Right forelimb (tissue), 1 donor: ENCODE measurements at places on chromosomes 12 and 14.
A peak's percentile ranks its signal among the peaks of the same experiment; 100 is the strongest.

- no peak for DNase-seq
Observed at GRCh38 chr14:94081386-94081820, 293 bp downstream of the IFI27L1 start.

GRCh38 chr12:110798461-110798860 is 48.3 kb upstream of the CCDC63 start:
- DNase-seq = no peak

DNA sequence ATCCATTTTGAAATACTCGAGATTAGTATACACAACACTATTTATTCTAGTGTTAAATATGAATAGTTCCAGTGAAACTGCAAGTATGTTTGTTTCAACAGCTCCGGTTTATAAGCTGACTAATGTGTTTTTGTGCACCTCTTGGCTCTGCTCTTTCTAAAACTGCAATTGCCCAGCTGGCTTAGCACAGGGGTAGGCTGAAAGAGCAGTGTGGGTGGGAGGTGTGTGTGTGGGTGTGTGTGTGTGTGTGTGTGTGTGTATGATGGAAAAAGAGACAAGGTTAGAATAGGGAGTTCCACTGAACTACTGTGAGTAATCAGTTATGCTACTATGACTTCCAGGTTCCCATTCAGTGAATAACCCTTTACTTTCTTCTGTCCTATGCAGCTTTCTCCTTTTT is 37.8 kb upstream of the DDHD1 start:
- no peak for DNase-seq

DNA sequence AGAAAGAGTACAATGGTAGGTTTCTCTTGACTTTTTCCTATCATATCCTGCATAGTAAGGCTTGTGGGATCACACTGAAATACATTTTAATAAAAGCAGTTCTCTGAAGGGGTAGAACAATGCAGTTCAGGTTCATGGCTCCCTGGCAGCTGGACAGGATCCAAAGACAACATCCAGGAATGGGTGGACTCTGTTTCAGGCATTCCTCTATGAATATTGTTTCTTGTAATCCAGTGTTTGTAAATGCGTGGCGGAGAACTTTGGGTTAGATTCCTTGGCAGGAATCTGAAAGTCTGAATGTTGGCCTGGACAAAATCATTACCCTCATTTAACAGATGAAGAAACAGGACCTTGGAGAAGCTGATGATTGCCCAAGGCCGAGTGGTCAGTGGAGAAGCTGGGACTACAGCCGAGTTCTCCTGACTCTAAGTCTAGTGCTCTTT is 43.5 kb downstream of the SYNE2 start:
- DNase-seq = peak; percentile 56

DNA sequence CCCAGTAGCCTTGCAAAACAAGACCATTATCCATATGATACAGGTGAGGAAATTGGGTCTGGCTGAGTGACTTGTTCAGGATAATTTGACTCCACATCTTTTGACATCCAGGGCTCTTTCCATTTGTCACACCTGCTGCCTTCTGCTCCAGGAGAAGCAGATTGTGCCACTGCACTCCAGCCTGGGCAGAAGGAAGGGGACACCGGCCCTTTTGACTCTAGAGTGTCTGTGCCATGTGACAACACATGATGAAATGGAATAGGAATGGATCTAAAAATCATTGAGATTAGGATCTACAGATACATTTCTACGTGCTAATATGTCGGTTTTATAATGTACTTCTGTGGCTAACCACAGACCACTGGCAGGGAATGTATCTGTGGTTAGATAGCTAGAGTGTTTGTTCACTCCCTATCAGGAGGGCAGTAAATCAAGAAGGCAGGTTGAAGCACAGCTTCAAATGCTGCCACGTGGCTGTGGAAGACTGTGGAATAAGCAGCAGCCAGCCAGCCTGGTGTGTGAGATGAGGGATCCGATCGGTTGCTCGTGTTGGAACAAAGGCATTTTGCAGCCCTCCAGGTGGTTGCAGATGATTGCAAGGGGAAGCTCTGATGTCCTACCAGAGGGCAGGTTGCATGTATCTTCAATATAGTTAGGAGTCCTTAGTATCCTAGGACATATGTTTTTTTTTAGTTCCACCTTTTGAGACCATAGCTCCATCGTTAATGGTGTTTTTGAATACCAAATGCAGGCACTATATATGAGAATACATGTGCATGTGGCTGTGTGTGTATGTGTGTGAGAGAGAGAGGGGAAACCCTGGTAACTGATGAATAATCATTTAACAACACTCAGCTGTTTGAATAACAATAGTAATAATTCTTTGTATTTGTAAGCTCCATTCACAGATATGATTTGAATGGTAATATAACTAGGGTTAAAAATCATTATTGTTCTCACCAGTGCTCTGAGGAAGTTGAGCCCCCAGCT is 28.6 kb downstream of the EML1 start:
- no peak for DNase-seq

GRCh38 chr12:113316155-113316554 is 18.8 kb downstream of the SLC8B1 start:
- DNase-seq = no peak

DNA sequence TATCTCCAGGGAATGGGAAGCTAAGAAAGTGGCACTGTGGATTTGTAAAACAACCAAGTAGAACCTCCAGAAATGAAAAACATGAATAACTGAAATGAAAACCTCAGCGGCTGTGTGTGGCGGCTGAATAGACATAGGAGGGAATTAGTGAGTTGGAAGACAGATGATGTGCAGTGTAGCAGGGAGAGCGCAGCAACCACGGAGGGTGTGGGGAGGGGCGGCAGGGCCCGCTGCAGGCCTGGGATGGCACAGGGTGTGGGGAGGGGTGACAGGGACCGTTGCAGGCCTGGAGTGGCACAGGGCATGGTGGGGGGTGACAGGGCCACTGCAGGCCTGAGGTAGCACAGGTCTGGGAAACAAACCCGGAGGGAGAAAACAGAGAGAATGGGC is 51.1 kb downstream of the BEGAIN start:
- no peak for DNase-seq

DNA sequence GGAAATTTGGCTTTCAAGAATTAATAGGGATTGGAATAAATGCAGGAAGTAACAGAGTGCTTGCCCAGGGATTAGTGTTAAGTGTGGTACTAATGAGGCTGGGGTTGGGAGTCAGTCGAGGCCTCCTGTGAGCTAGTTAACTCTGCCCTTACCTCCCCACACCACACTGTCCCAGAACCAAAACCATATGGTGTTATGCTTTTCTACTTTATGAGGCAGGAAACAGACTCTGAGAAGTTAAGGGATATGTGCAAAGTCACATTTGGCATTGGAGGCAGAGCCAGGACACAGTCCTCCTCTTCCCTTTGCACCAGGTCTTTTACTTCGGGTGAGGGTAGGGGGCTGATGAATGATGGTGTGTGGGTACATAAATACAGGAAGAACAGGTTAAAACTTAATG is 41.9 kb downstream of the PELI2 start:
- DNase-seq = no peak

- no peak for DNase-seq
Observed at GRCh38 chr12:75389061-75389460, 1.8 kb upstream of the GLIPR1L2 start.

- no peak for DNase-seq
Observed at GRCh38 chr12:3030821-3031429, 46.3 kb upstream of the TSPAN9 start.

DNA sequence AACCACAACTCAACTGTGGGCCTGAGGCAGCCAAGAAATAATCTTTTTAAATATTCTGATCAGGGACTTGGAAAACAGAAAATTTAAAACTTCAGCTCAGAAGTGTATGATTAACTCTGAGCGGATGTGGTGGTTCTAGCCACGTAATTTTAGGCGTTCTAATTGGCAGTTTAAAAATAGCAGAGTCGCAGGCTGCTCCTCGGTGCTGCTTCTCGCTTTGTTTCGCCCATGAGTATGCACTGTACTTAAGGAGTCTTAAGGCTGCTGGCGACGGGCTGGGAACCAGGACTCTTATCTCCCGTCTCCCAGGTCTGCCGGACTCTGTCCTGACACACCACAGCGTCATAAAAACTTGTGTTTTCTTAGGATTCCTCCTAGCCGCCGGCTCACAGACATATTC is 113.4 kb upstream of the PELI2 start:
- peak; percentile 67 for DNase-seq

DNA sequence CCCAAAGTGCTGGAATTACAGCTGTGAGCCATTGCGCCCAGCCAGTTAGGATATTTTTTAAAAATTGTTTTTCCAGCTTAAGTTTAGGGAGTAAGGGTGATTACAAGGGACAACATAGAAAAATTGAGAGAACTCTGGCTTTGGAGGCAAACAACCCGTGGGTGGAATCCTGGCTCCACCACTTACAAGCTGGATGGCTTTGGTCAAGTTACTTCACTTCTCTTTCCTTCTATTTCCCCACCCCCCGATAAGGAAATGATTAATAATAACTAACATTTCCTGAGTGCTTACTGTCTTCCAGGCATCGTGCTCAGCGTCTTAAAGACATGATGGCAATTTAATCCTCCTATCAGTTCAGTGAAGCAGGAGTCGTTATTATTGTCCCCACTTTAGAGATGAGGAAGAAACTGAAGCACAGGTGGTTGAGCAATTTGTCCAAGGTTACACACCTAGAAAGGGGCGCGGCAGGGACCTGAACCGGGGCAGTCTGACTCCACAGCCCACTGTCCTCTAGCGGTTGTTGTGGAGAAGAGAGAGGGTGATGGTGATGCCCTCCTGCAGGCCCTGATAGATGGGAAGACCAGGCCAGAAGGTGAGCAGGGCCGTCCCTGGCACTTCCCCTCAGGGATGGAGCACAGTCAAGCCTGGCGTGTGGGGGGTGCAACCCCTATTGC is 16.7 kb upstream of the FAIM2 start:
- DNase-seq = no peak

GRCh38 chr12:52041695-52042123 is 9.5 kb upstream of the NR4A1 start:
- no peak for DNase-seq

DNA sequence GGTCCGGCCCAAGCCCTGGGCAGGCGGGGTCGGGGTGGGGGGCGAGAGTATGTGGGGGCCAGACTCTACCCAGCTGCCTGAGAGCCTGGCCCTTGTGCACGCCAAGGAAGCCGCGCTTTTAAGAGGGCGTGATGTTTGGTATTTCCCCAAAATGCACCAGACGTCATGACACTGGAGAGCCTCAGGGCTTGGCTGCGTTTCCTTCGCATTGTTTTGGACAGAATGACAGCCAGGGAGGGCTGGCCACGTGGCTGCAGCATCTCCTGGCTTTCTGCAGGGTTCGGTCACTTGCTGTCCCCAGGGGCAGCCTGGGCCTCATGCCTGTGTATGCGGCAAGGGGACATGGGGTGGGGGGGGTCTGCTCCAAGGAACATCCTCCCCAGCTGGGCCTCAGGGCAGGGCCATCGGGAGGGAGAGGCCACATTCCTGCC is 16.1 kb upstream of the NUDT14 start:
- DNase-seq = peak; percentile 81

- no peak for DNase-seq
Observed at GRCh38 chr12:51448618-51449256, 24.1 kb downstream of the SLC4A8 start.

DNA sequence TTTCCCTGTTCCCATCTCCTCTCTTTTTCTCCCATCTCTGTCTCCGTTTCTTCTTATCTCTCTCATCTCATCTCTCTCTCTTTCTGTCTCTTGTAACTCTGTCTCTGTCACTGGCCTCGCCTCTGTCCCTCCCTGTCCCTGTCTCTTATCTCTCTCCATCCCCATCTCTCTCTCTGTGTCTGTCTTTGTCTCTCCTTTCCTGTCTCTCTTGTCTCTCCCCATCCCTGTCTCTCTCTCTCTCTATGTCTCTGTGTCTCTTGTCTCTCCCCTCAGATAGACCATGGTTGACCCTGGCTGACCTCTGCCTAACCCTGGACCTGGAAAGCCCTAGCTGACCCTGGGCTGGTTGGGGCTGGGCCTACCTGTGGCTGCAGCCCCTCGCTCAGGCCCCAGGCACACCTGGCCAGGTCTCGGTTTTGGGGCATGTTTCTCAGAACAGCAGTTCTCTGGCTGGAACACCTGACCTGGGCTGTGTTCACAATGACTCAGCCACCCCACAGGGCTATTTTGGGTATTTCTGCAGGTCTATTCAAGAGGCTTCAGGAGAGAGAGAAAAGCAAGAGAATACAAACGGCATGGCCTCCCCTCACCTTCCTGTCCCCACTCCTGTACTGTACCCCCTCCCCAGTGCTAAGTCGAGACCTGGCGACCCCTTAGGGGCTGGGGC is 174.4 kb downstream of the TMEM121 start:
- DNase-seq = no peak

DNA sequence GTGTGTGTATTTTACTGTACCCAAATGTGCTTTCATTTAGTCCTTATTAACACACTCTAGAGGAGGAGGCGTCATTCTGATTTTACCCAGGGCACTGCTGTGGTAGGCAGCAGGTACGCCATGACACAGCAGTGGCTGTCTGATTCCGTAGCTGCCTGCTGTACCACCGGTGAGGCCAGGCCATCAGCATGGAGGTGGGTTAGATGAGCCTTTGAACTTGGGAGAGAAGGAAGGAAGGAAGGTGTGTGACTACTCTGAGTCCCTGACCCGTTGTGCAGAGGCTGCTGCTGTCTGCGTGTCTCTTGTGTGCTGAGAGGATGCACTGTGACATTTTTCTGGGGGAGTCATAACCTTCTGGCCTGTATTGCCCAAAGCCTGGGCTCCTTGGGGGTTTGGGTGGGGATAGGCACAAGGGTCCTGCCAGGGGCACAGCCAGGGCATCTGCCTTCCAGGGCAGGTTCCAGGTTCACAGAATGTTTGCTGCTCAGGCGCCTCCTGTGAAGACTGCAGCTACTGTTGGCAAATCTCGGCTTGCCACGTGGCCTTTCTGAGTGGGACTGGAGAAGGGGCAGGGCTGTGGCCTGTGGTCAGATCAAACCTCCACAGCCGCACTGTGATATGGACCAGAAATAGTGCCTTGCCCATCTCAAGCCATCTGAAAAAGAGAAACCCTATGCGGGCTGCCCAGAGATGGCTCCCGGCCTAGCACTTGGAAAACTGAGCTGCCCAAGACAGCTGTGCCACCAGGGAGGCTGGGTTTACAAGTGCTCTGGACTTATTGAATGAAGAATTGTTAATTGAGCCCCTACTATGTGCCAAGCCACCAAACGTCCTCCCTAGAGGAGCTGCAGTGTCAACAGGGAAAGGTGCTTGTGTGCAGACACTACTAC is 47.1 kb downstream of the MLXIP start:
- no peak for DNase-seq

DNA sequence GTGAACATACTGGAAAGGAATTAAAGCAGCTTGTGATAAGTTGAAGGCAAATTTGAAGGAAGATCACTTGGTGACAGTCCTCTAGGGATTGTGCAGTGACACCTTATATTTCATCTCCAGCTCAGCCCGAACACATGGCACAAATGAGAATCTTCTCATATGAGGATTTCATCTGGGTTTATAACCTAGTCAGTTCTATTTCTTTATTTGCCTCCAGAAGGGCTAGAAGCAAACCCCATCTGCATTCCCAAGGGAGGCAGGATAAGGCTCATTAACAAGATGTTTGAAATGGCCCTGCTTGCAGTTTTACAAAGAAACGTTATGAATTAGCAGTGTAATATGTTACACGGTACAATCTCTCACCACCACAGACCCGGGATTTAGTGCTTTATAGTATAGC is 90.7 kb upstream of the KRR1 start:
- no peak for DNase-seq

DNA sequence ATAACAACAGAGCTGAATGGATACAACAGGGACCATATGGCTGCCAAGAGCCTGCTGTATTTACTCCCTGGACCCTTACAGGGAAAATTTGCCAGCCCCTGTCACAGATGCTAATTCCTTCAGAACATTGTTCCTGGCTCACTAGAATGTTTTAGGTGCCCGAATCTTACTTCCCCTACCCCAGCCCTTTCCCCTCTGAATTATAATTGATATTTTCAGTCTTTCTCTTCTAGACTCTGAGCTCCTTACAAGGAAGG is 235.3 kb downstream of the KSR2 start:
- DNase-seq = no peak

GRCh38 chr12:91108196-91108755 is 3.0 kb downstream of the LUM start:
- DNase-seq = no peak
